Heart right ventricle (tissue), 16 donors: ENCODE measurements at places on chromosomes 11 and 22. TPM values are rescaled to one million over a fixed set of nuclear protein-coding genes. Genes with fewer than 3 reads are reported as not detected.

The UBQLNL gene
- total RNA-seq: not detected

The TIMP3 gene
- 206 TPM for total RNA-seq

The SLC22A9 gene
- not detected for total RNA-seq

The C11orf91 gene
- total RNA-seq: 3.0 TPM

The PDE3B gene
- total RNA-seq: 10.2 TPM

The SLC22A8 gene
- not detected for total RNA-seq
